ENCODE measurements at places on chromosomes 5 and 9.

DNA sequence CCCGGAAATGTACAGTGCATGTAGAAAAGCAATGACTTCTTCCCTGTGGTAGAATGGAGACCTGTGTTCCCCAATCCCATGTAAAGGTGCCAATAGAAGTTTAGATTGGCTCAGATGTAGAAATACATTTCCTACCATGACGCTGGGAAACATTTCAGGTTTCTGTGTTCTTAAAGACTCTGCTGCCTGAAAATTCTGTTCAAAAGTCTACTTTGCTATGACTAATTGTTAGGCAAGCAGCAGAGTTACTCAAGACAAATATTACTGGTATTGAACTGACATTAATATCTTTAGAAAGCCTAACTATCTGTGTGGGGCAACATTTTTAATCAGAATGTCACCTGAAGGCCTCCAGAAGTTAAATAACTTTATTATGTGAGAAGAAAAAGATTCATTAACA lies 75.5 kb upstream of the ELL2 start:
- DNase-seq, result no peak

GRCh38 chr5:120528609-120529008 lies 64.5 kb downstream of the PRR16 start:
- DNase-seq, result no peak

- no peak for DNase-seq
These were observed 11.7 kb downstream of the TSPAN17 start for GRCh38 chr5:176658817-176659511.

- no peak for DNase-seq
These were observed 100.9 kb downstream of the EBF1 start for GRCh38 chr5:158998793-158999325.

DNA sequence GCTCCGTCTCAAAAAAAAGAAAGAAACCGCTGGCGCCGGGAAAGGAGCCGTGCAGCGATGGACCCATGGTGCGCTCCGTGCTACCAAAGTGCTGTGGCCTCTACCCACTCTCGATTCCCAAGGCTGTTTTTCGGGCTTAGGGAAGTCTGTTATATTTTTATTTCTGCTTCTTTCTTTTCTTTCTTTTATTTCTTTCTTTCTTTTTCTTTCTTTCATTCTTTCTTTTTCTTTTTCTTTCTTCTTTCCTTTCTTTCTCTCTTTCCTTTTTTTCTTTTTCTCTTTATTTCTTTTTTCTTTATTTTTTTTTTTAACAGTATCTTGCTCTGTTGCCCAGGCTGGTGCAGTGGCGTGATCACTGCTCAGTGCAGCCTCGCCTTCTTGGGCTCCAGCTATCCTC lies 87.5 kb downstream of the ANXA2R start:
- DNase-seq, result no peak

- DNase-seq, result no peak
These were observed 19.2 kb downstream of the BHMT start for GRCh38 chr5:79130781-79131180.

- DNase-seq, result no peak
These were observed 31.1 kb downstream of the SLC35A4 start for GRCh38 chr5:140595538-140596300.

- no peak for DNase-seq
These were observed 76.7 kb downstream of the GRAMD2B start for GRCh38 chr5:126499853-126500342.

GRCh38 chr5:127957183-127957582 lies 126.4 kb upstream of the SLC12A2 start:
- no peak for DNase-seq

GRCh38 chr9:135379540-135380267 lies 99.9 kb upstream of the PPP1R26 start:
- DNase-seq, result no peak

DNA sequence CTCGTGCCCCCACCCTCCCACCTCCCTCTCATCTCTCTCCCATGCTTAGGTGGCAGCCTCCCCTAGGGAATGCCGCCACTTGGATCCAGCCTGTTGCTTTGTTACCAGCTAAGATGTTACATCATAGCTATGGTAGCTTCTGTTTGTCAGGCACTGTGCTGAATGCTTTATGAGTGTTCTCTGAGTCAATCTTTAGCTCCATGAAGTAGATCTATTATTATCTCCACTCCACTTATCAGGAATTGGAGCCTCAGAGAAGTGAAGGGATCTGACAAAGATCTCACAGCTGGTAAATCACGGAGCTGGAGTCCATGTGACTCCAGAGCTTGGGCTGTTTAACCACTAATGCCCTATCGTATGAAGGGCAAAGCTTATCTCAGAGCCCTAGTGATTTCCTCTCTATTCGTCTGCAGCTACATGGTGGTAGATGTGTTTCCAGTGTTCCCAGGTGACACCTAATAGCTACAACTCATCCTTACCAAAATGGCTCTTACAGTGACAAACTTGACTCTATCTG lies 54.1 kb downstream of the GARNL3 start:
- no peak for DNase-seq

- no peak for DNase-seq
These were observed 17.2 kb upstream of the PDCD1LG2 start for GRCh38 chr9:5492965-5493678.

- peak; percentile 61 for DNase-seq
These were observed 105.5 kb upstream of the PITX1 start for GRCh38 chr5:135139381-135140134.

DNA sequence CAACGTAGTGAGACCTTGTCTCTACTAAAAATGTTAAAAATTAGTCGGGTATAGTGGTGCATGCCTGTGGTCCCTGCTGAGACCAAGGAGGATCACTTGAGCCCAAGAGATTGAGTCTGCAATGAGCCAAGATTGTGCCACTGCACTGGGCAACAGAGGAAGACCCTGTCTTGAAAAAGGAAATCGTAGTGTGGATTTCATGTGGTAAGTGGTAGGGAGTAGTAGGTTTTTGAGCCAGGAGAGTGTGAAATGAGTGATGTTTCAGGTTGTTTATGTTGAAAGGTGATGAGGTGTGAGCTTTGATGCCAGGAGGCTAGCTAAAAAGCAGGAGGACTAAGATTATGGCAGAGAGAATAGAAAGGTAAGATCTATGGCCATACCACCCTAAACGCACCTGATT lies 5.9 kb downstream of the MATR3 start:
- DNase-seq, result no peak

GRCh38 chr9:136171801-136172411 lies 33.0 kb downstream of the LHX3 start:
- no peak for DNase-seq

DNA sequence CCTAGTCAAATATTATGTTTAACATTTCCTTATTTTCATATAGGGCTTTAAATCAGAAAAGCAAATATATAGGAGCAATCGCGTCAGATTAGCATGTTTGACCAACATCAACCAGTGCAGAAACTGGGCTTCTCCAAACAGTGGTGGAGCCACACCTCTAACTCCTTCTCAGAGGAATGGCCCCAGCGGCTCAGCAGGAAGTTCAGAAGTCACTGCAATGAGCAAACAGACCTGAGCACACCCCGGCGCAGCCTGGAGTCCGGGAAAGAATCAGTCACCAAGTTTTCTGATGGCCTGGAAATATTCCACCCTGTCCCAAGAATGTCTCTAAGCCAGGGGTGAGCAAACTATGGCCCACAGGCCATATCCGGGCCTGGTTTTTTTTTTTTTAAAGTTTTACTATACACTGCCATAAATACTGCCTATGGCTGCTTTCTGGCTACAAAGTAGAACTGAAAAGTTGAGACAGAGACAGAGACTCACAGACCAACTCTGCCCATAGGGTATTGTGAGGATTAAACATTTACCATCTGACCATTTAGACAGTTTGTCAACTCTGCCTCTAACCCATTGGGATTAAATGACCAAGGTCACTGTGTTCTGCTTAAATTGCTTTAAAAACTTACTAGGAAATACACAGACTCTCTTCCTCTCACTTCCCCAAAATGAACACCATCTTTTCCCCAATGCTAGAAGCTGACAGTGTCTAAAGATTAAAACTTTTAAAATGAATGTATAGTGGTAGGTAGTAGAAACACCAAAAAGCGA lies 5.4 kb downstream of the GOLM1 start:
- DNase-seq, result no peak

GRCh38 chr9:89661391-89661949 lies 56.7 kb downstream of the GADD45G start:
- DNase-seq, result no peak

DNA sequence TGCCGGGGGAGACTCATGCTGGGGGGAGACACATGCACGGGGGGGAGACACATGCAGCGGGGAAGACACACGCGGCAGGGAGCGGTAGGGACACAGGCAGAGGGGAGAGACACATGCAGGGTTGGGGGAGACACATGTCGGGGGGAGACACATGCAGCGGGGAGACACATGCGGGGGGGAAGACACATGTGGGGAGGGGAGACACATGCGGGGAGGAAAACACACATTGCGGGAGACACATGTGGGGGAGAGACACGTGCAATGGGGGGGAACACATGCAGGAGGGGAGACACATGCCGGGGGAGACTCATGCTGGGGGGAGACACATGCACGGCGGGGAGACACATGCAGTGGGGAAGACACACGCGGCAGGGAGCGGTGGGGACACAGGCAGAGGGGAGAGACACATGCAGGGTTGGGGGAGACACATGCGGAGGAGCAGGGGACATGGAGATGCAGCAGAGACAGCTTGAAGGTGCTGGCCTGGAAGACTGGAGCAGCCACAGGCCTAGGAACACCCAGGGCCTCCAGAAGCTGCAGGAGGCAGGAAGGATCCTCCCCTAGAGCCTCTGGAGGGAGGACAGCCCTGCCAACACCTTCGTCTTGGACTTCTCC lies 20.3 kb upstream of the OLFM1 start:
- peak; percentile 55 for DNase-seq

DNA sequence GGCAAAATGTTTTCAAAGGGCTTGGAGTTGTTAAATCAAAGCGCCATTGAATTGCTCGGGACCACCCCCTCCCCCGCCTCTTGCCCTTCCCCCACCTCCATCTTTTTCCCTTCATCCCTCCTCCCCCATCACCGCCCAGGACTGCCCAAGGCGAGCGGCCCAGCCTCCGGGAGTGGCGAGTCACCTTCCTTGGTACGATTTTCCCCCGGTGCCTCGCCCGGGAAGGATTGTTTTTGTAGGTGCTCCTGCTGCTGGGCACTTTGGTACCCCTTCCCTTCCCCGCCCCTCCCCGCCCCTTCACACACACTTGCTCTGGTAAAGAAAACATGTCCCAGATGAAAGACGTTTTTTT lies 61.2 kb downstream of the TMEM174 start:
- DNase-seq, result no peak

GRCh38 chr5:142506046-142506445 lies 179.8 kb downstream of the FGF1 start:
- no peak for DNase-seq

GRCh38 chr5:90015584-90016018 lies 394.0 kb downstream of the CETN3 start:
- DNase-seq, result no peak

DNA sequence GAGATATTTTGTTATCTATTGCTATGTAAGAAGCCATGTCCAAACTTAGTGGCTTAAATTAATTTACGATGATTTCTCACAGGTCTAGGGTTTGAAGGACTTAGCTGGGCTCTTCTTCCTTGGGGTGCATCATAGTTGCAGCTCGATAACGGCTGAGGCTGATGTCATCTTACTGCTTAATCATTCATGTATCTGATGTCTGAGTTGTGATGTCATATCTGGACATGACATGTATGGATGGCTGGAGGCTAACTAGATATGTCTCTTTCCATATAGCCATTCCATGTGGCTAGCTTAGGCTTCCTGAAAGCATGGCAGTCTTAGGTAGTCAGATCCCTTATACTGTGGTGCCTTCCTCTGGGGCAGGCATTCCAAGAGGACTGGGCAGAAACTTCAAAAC lies 31.6 kb downstream of the ADGRV1 start:
- DNase-seq, result no peak

DNA sequence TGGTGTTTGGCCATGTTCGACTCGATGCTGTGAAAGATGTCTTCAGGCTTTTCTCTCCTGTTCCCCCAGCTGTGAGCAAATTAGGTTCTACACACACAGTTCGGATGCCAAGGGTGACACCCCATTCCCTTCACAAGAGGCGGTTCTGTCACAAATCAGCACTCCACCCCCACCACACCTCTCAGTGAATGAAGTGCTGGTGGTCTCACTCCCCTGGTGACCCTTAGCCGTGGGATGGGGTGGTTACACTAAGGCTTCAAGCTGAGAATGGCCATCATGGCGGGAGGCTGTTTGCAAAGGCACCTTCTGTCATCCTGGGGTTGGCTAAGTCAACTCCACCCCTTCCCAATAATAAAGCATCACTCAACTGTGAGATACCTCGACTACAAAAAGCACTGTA lies 26.4 kb downstream of the AMBP start:
- no peak for DNase-seq

DNA sequence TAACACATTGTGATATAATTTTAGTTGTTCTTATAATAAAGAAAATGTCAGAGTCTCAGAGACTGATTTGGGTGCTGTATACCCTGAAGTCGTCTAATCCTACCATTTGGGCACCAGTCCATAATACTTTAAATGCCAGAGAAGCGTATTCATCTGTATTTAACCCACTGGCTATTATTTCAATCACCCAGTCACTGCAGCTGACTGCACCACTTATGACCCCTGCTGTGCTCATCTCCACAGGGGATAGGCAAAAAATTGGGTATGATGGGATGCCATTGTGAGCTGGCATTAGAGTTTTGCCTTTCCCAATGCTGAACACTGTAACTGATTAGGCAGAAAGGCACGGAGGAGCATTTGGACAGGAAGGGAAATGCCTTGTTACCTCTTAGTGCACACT lies 599.7 kb downstream of the CAAP1 start:
- DNase-seq, result no peak

DNA sequence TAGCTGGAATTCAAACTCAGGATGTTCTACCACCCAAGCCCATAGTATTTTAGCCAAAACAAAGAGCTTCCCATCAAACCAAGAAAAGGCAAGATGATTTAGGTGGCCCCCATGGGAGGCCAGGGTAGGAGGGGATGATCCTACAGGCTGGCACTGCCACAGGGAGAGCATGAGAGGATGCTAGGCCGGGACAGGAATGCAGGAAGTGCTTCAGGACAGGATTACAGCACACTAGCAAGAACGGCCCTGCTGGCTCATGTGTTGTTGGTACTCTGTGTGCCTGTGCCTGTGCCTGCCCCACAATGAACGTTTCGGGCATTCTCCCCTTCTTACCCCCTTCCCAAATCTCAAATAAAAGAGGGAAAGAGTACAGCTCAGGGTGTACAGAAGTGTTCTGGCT lies 110.7 kb upstream of the TRIM32 start:
- no peak for DNase-seq

DNA sequence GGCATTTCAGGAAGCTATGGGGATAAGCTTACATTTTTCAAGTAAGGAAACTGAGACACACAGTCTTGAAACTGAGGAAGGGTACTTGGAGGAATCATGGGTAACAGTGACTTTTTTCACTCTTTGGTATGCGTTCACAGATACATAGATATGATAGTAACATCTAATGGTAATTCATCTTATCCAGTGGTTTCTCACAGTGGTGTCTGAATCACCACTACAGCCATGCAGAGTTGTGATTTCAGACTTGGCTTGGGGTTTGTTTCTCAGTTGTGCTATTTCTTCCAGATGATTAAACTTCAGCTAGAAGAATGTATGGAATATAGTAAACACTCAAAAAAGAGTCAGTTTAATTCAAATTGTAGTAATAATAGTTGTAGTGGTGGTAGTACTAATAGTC lies 239.1 kb upstream of the NUDT12 start:
- no peak for DNase-seq
